ENCODE measurements at places on chromosomes 11 and 22.

GRCh38 chr11:37177721-37178120, 579.7 kb upstream of the RAG2 start:
- no peak for DNase-seq

GRCh38 chr11:79942090-79942489, 501.3 kb upstream of the TENM4 start:
- no peak for DNase-seq

GRCh38 chr11:3014057-3014938, 22.2 kb upstream of the NAP1L4 start:
- no peak for DNase-seq

DNA sequence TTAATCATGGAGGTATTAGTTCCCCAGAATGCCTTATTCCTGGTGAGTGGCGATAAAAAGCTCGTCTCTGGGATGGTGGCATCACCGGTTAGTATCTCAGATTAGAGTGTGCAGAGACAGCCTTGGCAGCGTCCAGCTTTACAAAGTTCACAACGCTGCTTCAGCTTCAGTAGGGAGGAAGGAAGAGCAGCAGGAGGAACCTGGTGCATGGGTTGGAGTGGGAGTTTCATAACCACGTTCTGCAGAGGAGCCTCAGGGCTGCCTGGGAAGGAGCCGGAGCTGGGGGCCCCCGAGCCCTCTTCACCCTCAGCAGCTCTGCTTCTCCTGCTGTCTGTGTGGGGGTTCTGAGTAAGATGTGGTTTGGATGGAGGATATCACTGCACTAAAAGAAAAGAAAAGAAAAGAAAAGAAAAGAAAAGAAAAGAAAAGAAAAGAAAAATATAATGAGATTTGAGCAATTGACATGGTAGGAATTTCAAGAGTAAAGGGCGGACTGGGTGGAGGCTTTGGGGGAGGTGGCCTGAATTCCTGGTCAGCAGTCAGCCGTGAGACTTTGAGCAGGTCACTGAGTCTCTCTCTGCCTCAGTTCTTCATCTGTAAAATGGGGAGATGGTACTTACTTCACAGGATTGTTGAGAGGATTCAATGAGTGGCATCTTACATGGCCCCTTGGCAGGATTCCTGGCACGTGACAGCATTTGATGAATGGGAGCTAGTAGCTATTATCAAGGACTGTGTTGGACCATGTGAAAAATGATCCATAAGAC, 6.5 kb downstream of the ASPHD2 start:
- no peak for DNase-seq

- no peak for DNase-seq
These were observed 521.2 kb downstream of the KCNA4 start for GRCh38 chr11:29495676-29496075.

- no peak for DNase-seq
These were observed 24.9 kb downstream of the ASPHD2 start for GRCh38 chr22:26453812-26454500.

DNA sequence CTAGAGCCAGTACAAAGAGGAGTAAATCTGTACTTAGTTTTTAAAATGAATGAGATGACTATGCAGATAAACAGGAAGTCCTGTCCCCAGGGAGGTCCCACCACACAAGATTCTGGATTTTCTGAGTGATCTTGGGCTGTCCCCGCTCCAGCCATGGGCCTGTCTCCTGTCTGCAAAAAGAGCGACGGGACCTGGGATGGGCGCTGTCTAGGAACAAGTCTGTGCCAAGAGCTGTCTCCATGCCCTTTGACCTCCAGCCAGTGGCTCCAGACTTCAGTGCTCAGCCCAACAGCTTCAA, 6.0 kb downstream of the CSNK1E start:
- no peak for DNase-seq

DNA sequence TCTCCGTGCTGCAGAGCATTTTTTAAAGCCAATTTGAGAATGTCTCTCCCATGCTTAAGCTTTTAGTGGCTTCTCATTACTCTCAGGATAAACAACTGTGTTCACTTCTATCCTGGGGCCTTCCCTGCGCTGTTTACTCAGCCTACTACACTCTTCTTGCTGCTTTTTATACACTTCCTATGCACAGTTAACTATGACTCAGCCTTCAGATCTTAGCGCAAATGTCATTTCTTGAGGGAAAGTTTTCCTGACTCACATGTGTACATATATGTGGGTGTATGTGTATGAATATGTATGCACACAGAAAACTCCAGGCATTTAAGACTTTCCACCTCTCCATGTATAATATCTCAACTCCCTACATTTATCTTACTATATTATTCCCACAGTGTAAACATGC, 9.8 kb downstream of the THAP12 start:
- DNase-seq = no peak

GRCh38 chr11:90476442-90477007, 253.7 kb upstream of the CHORDC1 start:
- no peak for DNase-seq

DNA sequence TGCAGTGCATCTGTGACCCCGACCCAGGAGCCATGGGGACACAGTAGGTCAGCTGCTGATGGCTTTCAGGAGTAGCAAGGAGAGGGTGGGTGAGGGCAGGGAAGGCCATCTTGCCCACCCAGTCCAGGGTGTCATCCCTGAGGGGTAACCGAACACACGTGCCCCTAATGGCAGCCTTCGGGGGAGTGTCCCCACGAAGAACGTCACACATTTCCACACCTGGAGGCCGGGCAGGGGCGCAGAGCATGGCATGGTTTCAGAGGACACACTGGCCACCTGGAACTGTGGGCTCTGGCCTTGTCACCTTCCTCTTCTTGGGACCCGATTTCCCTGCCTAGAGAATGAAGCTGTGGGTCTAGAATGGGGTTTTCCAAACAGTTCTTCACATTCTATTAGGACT, 19.4 kb upstream of the BAIAP2L2 start:
- no peak for DNase-seq

DNA sequence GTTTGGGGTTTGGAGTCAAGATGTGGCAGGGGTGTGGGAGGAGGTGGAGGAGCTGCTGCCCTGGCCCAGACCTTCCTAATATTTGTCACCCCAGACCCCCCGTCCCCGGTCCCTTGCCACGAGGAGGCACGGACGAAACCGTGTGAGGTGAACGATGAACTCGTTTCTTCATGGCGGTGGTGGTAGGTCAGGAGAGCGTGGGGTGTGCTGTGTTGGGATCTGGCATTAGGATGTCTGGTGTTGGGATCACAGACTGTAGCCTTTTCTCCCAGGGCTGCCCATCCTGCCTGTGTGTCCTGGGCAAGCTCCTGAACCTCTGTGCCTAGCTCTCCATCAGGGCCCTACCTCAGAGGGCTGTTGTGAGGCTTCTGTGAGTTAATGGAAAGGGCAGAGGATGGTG, 8.4 kb downstream of the MAPK8IP2 start:
- DNase-seq = no peak

- no peak for DNase-seq
These were observed 37.7 kb upstream of the MMP12 start for GRCh38 chr11:102912482-102912830.

- no peak for DNase-seq
These were observed 59.3 kb downstream of the TTC28 start for GRCh38 chr22:28620244-28620922.

DNA sequence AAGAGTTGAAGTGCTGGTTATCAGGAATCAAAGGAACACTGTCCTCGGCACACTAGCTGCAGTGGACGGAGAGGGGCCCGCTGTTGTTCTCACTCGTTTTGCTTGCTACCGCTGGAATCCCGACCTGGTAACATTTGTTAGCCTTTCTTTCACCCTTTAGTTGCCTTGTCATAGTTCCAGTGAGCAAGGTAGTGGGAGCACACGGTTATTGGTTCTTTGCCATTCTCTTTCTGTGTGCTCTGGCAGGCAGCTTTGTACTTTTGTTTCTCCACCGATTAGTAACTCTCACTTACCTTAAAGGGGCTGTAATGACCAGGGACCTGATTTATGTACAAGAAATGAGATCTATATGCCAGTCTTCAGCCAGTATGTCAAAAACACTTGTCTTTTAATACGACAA, 1.8 kb downstream of the DEPDC7 start:
- no peak for DNase-seq

DNA sequence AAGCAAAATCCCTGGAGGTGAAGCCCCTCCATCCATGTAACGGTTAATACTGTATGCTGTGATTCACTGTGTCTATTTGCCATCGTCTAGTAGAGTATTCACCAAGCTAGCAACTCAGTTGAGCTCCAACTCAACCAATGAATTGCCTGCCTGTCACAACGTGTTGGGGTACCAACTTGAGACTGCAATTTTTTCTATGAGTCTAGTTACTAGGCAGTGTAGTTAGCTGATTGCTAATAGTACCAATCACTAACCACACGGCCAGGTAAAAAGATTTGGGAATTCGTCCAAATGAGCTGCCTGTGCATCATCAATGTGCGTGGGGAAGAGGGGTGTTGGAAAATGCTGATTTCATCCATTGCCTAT, 1.0 kb upstream of the BTG4 start:
- DNase-seq = no peak
